ENCODE measurements at places on chromosomes 12 and 14. TPM values are rescaled to one million over a fixed set of nuclear protein-coding genes. Genes with fewer than 3 reads are reported as not detected.

DNA sequence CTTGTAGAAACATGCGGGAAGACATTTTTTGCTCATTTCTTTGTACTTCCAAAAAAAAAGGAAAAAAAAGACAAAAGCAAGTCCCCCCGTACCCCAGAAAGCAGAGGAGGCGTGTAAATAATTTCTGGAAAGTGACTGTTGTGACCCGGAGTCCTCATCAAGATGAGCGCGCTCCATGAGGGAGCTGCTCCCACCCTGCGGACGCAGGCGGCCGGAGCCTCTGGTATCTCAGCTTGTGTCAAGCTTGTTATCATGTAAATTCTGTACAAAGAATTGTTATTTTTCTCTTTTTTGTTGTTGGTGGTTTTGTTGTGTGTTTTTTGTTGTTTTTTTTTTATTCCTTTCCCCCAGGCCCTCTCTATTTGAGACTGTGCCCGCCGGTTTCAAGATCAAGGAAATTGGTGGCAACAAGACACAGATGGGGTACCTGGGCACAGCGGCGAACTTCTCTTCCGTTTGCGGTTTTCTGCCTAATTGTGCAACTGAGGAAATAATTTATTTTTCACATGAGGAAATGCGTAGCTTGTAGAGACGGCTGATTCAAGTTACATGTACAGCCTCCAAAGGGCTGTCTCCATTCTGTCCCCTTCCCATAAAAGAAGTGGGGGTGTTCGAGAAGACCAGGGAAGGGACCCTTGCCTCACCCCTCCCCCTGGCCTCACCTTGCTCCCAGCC is 27.0 kb downstream of the HPD start:
- DNase-seq: no peak

DNA sequence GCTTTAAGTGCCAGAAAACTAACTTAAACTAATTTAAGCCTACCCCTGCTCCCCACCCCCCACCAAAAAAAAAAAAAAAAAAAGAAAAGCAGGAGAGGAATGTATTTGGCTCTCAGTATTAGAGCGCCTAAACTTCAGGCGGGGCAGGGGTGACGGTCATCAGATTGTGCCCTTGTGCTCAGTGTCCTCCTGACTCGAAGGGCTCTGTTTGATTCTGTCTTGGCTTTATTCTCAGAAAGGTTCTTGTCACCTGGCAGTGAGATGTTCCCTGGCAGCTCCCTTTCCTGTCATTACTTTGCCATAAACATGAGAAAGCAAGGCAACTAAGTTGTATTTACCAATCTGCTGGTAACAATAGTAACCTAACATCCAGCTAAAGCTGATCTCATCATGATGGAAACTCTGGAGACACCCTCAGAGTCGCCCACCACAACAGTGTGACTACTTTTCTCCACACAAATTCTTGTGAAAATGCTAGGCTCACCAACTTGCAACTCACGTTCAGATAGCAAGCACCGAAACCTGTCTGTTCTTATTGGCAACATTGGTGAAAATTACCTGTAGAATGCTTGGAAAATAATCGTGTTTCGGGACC is 39.0 kb upstream of the WNK1 start:
- no peak for DNase-seq

DNA sequence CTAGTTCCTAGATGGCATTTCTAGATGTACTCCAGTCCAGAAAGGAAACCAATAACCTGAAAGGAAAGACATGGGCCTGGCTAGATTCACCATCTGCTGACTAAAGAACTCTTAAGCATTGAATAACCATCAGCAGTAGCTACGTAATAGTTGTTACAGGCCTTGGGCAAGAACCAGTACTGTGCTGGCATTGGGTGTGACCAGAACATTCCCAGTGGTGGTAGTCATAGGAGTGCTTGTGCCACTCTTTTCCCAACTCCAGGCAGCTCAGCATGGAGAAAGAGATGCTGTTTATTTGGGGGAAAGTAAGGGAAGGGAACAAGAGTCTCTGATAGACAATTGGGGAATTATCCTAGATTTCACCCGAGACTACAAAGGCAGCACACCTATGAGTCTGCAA is 333.3 kb downstream of the SLC16A7 start:
- no peak for DNase-seq

GRCh38 chr14:86420131-86420530 is 890.2 kb downstream of the FLRT2 start:
- no peak for DNase-seq

GRCh38 chr14:75515629-75515996 is 6.7 kb upstream of the BATF start:
- no peak for DNase-seq

DNA sequence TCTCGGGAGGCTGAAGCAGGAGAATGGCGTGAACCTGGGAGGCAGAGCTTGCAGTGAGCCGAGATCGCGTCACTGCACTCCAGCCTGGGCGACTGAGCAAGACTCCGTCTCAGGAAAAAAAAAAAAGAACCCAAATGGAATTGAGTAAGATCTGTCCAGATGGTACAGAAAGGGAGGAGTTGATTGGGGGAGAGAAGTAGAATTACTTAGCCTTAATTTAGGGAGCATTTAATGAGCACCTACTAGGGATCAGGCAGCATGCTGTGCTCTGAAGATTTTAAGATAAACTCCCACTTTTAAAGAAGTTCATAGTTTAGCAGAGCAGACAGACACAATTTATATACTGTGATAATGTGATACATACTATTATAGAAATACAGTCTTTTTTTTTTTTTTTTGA is 4.5 kb downstream of the RAB5B start:
- no peak for DNase-seq

- DNase-seq: no peak
These were observed 370.4 kb upstream of the TMPO start for GRCh38 chr12:98144953-98145352.

- DNase-seq: no peak
These were observed 221.5 kb upstream of the DAAM1 start for GRCh38 chr14:58966997-58967396.

- DNase-seq: no peak
These were observed 40.8 kb upstream of the BMAL2 start for GRCh38 chr12:27291862-27292261.

- DNase-seq: no peak
These were observed 973.2 kb downstream of the AACS start for GRCh38 chr12:126038434-126038833.

DNA sequence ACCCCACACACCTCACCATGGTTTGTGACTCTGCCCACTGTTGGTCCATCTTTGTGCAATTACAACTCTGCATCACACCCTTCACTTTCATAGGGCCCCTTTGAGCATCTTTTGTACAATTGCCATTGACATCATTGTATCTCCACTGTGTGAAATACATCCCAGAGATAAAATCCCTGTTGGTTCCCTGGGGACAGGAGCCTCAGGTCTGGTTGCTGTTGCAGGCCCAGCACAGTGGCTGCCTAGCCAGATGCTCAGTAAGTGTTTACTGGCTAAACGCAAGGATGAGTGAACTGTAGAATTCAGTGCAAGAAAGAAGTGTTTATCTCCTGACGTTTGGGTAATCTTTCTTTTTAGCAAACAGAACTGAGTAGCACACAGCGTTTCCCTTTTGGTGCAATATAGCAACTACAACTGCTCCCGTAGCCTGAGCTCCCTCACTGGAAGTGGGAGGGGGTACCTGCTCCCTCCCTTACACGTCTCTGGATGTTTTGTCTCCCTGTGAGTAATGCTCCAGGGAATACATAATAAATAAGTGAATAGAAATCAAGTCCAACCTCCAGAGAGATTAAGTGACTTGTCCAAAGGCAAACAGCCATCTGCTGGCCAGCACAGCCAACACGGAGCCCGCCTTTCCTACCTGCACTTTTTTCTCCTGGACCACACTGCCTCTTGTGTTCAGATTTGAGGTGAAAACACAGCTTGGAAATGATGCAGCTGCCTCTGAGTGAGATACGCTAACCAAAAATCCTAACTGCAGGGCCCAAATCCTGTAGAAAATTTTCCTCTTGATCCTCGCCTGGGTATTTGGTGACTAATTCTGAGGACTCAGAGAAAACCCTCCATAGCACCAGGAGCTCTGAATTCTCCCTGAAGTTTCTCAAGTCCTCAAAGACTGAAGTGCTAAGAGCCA is 27.4 kb downstream of the GALNT16 start:
- DNase-seq: no peak

- no peak for DNase-seq
These were observed 56.6 kb downstream of the SH2B3 start for GRCh38 chr12:111462210-111462769.

DNA sequence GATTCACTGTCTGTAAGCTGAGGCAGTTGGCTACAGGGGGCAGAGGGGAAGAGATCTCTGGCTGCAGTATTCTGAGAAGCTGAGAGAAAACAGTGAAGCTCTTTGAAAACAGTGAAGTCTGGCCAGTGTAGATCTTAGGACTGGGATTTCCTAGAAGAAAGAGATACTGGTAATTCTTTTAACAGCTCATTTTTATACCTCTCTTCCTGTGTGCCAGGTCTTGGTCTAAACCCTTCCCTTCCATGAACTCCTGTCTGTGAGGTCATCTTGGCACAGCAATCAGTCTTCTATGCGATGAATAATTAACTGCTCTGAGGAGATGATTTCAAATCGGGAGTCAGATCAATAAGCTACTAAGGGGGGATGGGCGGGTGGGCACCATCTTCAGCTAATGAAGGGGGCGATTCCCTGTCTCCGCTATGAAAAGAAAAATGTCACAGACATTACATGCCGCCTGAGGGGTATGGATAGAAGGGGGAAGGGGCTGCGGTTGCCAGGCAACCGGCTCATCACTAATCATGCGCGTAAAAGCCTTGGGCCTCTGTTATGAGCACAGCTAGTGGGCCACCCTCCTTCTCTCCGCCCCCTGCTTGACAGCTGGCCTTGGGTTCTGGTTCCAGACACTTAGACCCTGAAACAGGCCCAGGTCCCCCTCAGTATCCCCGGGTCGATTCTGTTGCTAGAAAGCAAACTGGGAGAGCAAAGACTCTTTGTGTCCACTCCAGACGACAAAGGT is 75.3 kb upstream of the CEP83 start:
- no peak for DNase-seq

- peak; percentile 52 for DNase-seq
These were observed 6.5 kb downstream of the AMHR2 start for GRCh38 chr12:53430116-53430515.

DNA sequence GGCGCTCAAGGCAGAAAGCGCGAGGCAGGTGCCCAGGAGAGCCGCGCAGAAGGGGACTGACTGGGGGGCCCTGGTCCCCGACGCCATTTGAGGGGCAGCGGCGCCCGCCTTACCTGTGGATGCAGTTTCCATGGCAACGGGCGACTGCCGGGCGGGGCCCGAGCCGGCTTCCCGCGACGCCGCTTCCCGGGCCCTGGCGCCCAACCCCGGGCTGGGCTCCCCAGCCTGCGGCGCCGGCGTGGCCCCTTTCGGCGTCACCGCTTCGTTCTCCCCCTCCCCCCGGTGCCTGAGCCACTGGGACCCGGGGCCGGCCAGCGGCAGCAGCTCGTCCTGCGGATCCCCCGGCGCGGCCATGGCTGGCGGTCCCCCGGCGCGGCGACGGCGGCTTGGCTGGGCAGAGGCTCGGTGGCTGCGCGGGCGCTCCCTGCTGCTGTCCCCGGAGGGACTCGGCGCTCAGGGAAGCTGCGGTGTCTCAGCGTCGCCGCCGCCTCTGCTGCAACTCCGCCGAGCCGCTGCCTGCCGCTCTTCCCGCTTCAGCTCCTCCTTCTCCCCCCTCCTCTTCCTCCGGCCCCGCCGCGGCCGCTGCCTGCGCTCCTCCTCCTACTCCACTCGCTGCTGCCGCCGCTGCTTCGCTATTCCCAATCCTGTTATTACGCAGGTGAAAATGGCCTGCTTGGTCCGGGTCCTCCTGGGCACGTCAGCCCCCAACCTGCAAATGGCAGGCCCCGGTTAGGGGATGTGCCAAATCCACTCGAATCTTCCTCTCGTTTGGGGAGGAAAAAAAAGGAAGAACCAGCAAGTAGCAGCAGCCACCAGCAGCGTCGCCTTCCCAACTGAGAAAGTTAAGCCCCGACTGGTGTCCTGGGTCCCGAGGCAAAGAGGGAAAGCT is at the start of gene RTN1:
RTN1 (minus strand) TSS at position 500 of the 889 bp plus-strand sequence; CDS start at position 354, 146 bp downstream.
- DNase-seq: peak; percentile 71

GRCh38 chr12:47422611-47423010 is 283.2 kb downstream of the RPAP3 start:
- DNase-seq: no peak

- DNase-seq: no peak
These were observed 56.1 kb upstream of the FUT8 start for GRCh38 chr14:65356327-65356836.

GRCh38 chr14:86787717-86788116 is 1205.3 kb downstream of the GALC start:
- DNase-seq: no peak

DNA sequence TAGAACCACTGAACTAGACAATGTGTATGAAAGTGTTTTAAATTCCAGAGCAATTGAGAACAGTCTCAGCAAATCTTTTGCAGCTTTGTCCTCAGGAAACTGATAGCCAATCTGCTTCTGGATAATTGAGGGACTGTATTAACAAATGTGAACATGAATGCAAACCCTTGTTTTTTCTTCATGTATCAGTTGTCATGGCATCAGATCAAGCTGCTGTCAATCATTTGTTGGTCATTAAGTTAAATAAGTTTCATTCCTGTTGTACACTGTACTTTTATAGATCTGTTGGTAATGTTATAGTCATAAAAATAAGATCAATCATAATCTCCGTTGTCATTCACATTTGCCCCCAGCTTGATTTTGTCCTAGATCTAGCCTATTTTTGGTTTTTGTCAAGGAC is 65.5 kb upstream of the RFX4 start:
- DNase-seq: no peak

DNA sequence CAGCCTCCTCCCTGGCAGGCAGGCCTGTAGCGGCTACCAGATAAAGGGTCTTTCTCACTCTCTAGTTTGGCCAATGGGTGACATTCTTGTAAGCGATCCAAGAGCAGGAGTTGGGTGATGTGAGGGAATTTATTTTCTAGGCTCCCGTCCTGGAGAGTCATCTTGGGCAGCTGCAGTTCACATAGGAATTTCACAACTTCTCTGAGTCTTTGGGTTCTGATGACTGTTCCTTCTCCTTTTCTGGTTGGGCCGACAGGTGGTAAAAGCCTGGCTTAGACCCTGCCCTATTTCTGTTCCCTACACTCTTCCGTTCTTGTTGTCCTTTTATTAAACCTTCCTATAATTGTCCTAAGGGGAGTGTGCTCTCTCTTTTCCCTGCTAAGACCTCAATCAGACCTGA is 42.6 kb upstream of the POC1B start:
- no peak for DNase-seq

DNA sequence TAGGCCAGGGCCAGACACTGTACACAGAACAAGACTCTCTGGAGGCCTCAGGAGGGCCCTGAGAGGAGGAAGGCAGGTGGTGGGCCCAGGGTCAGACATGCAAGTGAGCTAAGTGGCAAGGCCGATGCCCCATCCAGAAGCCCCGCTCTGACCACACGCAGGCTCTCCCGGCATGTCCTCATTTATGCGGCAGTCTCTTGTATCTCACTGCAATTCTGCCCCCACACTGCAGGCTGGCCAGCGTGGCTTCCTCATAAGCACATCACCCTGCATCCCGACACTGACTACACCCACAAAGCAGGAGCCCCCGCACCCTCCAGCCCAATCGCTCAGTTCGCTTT is 17.5 kb downstream of the SSH1 start:
- DNase-seq: no peak

GALC gene
- total RNA-seq: 22.8 TPM

FAM186B gene
- not detected for total RNA-seq

ANAPC7 gene
- total RNA-seq: 29.9 TPM

NANOG gene
- total RNA-seq: under 0.01 TPM

LYZ gene
- 28.0 TPM for total RNA-seq

PRPH gene
- total RNA-seq: 19.7 TPM

RPL10L gene
- not detected for total RNA-seq

ACRBP gene
- 1.4 TPM for total RNA-seq

CACNA2D4 gene
- total RNA-seq: 2.8 TPM

FBLN5 gene
- 91.8 TPM for total RNA-seq

HOTAIR gene
- not detected for total RNA-seq

GPX2 gene
- total RNA-seq: 1.9 TPM

OVCH1 gene
- 2.5 TPM for total RNA-seq

CIROP gene
- not detected for total RNA-seq

Data from sigmoid colon (tissue), 7 donors.